ENCODE measurements at places on chromosomes 1 and 21.

- DNase-seq: no peak
Measured at GRCh38 chr1:107952989-107953388, 12.0 kb downstream of the VAV3 start.

DNA sequence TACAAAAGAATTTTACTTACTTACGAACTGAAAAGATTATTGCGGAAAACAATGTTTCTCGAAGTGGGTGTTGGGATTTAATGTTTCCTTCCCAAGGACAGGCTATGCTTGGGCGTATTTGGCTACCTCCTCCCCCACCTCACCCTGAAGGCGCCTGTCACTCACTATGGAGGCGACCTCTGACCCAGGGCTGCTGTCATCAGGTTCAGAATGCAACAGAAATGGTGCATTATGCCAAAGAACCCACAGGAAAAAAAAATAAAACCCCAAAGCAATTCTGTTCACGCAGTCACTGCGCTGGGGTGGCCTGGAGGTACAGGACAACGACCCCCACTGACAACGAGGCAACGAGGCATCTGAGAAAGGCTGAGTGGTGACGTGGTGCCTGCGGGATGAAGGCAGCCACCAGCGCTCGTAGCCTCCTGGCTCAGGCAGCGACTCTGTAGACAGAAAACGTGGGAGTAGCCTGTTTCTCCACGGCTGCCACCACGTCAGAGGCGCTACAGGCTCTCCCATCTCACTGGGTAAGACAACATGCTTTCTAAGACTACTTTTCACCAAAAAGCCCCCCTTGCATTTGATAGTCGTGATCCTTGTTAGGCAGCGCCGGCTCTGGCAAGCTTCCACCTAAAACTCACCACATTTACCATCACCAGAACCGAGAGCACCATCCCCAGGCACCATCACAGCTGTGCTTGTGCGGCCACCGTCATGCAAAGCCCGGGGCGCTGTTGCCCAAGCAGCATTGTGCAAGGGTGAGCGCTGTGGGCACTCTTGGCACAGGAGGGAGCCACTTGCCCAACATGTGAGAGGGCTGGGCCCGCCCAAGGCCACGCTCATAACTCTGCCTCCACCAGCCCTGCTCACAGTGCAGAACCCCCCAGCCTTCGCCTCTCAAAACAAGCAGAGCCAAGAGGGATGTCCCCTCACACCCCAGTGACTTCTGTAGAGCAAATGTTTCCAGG, 14.3 kb downstream of the NADK start:
- DNase-seq: no peak

DNA sequence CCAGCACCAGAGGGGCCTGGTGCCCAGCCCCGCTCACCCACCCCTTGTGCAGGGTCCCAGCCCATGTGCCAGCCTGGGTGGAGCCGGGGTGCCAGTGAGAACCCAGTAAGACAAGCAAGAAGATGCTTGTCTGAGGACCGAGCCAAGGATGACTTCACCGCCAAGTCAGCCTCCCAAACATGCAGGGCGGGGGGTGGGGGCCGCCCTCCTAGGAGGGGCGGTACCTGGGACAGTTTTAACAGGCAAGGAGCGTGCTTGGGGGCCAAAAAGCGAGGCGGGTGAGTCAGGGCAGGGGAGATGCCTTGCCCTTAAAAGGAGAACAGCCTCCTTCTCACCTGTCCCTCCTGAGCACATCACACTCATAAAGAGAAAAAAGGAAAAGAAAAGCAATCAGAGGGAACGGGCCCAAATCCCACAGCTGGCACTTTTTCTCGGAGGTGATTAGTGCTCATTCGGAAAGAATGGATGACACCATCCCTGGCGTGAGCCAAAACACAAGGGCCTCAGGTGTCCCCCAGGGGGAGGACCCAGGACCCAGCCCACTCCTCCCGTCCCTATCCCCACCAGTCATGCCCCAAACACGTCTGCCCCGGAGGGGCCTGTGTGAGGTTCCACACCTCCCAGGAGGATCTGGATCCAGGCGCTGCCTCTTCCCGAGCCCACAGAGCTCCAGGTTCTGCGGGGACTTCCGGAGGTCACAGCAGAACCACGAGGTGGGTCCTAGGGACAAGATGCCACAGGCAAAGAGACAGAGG, 77.6 kb upstream of the IFFO2 start:
- DNase-seq: no peak

DNA sequence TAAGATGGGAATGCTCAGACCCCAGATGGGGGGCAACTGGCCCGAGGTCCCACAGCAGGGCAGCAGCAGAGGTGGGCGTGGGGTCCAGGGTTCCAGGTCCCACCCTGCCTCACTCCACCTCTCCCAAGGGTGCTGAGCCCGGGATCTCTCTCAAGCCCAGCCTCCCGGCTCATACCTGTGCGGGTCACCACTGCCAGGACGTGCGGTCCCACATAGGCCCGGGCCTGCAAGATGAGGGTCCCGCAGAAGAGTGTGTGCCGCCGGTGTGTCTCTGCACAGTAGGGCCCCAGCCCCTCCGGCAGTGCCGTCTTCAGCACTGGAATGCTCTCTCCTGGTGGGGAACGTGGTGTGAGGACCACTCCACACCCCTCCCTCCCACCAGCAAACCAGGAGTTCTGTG, 14.9 kb downstream of the ATP13A2 start:
- DNase-seq: no peak

DNA sequence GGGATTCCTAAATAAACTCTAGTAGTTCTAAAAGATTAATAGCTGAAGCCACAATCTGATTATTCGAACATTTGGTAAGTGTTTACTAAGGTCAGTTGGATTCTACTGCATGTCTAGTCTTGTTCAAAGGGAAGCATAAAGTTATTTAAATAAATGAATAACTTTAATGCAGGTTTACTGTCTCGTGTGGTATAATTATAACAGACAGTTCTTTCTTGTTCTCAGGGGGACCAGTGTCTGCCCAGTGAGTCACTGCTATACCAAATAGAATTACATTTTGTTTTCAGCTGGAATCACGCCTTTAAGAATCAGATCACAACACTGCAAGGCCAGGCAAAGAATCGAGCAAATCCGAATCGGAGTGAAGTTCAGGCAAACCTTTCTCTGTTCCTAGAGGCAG, 45.1 kb downstream of the SMG7 start:
- no peak for DNase-seq

GRCh38 chr1:213260311-213261075, 209.5 kb downstream of the RPS6KC1 start:
- DNase-seq: no peak

GRCh38 chr1:154352581-154353459, 27.5 kb downstream of the ATP8B2 start:
- no peak for DNase-seq

GRCh38 chr1:89350298-89350697, 13.6 kb upstream of the GBP6 start:
- DNase-seq: no peak

DNA sequence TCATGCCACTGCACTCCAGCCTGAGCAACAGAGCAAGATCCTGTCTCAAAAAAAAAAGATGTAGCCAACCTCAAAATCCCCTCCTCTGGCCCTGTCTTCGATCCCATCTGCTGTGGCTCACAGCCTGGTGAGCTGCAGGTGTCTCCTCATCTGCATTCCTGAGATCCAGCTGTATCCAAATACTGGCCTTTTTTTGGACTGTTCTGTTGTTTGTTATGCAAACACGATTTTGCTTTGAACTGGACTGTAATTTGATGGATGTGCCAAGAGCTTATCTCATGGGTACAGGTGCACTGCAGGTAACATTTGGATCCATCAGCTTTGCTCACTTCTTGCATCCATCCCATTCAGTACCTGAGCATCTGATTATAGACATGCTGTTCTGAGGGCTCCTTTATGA, 14.1 kb upstream of the FAM43B start:
- DNase-seq: no peak

GRCh38 chr1:115251856-115252255, 86.2 kb downstream of the NGF start:
- DNase-seq: no peak

GRCh38 chr1:91511386-91511785, 10.7 kb downstream of the CDC7 start:
- no peak for DNase-seq

DNA sequence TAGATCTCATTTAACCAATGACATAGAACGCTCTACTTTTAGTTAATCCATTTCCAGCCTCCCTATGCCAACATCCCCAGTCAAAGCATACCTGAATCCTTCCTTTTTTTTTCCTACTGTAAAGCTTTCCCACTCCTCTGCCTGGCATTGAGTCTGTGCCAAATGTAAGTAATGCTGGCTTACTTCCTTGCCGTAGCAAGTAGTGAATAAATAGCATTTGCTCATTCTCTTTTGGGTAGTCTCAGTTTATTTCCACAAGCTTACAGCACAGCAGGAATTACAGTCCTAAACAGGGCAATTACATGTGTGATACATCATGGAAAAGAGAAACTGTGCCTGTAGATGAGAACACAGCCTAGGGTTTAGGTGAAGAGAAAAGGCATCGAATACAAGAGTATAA, 352.6 kb upstream of the NEGR1 start:
- DNase-seq: no peak

GRCh38 chr21:38460171-38460742, 38.0 kb downstream of the ERG start:
- no peak for DNase-seq
